Kasumi-1 (cell line): ENCODE measurements at places on chromosomes 11 and 22.
A peak's percentile ranks its signal among the peaks of the same experiment; 100 is the strongest.

DNA sequence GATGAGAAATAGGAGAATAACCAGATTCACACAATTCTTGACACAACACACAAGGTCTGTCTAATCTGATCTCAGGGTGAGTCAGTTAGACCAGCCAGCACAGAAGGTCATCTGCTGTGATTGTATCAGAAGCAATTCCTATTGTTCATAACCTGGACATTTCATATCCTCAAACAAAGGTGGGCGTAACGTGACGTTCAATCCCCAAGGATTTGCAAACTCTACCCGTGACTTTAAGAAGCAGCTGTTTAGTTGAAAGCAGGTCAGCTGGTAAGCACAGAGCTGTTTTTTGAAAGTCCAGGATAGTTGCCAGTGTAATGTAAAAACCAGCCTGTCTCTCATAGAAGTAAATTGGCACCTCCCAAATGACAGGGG lies 385.1 kb downstream of the DCDC1 start:
- no peak for DNase-seq

DNA sequence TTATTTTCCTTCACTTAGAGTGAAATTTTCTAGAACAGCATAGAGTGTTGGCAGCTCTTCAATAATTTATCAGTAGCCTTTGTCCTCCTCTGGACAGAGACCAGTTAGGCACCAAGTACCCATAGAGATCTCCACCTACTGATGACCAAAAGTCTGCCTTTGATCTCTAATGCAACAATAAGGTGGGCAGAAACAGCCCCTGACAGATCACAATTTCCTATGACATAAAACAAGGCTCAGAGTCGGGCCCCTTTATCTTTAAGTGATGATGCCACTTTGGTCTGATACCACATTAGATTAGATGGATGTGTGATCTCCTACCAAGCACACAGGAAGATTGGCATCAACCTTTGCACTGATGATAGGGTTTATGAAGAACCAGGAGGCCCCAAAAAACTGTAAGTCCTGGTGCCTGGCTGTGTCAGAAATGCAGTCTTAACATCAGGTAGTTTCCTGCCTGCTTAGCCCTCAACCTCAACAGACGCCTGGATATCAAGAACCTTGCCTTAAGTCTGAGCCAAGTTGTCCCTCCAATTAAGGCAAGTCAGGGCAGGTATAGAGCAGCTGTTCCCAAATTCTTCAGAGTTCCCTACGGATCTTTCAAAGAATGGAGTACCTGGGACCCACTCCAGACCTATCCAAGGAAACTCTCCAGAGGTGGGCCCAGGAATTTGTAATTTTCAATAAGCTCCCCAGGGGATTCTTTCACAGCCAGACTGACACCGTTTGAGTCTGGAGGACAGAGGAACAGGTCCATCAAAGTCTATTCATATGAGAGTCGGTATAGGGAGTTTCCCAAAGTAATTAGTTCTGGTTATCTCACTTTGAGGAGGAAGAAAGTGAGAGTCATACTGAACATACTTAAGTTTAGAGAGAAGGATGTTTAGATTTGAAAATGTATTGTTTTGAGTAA lies 30.6 kb upstream of the TMPRSS4 start:
- DNase-seq: no peak

- peak; percentile 24 for DNase-seq
Observed at GRCh38 chr22:45911601-45912271, 65.2 kb downstream of the WNT7B start.

- DNase-seq: peak; percentile 90
Observed at GRCh38 chr22:49657275-49657973, 170.2 kb downstream of the BRD1 start.

- peak; percentile 49 for DNase-seq
Observed at GRCh38 chr11:91081440-91082043, 858.7 kb upstream of the CHORDC1 start.

DNA sequence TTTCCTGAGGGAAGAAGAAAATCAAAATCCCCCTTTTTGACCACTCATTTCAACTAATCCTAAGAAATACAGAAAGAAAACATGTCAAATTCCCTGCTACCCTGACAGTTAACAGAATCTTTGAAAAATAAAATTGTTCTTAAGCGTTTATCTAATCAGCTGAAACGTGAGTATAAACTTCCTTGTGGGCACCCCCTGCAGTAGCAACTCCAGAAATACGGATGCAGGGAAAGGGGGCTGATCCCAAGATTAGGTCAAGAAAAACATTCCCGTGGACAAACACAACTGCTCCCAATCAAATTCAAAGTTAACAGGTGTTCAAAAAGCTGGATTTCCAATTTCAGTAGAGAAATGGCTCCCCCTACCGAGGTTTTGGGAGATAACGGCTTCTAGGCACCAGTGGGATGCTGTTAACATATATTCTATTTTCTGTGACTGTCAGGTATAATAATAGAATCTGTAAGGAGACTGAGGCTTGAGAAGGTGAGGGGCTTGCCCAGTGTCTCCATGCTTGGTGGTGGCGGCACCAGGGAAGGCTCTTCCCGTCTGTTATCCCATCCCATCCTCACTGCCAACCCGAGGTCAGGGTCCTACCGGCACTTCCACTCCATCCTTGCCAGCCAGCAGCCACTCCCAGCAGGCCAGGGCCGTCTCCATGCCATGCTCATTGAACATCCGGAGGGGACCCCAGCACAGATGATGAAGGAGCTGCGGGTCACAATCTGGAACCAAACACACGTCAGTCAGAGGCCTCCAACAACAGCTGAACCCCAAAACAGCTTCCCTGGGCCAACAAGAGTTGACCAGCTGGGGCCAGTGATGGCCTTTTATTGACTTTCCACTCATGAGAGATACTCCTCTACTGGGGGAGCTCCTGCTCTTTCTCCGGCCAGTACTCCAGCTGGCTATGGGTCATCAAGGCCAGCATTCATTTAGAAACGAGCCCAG lies 32.0 kb upstream of the SERPIND1 start:
- DNase-seq: peak; percentile 56

DNA sequence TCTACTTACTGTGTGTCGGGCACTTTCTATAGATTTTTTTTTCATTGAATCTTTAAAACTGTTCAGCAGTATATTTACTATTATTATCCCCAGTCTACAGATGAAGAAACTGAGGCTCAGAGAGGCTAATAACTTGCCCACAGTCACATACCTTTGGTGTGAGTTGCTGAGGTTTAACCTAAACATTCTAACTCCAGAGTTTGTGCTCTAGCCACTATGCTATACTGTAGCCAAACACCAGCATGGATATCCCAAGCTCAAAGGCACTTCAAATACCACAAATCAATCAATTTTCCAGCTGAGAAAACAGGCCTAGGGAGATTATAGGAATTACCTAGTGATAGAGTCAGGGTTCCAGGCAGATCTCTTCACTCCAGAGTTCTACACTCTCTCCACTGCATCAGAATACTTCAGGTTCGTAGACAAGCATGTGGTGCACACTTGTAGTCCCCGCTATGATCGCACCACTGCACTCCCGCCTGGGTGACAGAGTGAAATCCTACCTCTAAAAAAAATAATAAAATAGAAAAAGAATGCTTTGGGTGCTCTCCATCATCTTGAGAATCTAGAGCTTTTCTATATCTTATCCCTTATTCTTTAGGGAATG lies 20.4 kb upstream of the UPB1 start:
- no peak for DNase-seq

- DNase-seq: no peak
Observed at GRCh38 chr11:119592642-119593041, 136.4 kb downstream of the NECTIN1 start.

DNA sequence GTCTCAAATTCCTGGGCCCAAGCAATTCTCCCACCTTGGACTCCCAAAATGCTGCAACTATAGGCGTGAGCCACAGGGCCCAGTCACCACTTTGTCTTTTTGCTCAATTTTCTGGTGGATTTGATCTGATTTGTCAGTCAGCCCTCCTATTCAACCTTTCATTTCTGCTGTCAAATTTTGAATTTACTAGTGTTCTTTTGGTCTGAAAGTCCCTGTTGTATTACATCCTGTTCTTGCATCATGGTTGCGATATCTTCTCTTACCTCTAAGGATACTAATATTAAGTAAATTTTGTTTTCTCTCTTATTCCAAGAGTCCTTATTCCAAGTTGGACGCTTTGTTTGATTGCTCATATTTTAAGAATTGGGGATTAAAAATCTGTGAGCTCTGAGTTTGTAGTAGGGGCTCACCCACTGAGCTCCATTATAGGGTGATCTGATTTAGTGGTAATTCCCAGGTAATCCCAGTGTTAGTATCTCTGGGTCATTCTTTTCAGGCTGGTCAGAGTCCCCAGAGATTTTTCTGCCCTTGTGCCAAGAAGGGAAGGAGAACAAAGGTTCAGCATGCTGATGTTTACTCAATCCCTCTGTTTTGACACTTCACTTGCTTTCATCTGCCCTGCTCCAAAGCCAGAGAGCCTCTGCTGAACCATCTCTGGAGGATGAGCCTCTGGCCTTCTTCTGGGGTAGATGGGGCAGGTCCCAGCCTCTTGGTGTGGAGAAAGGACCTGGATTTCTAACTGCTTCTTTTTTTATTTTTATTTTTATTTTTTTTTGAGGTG lies 10.0 kb downstream of the UPB1 start:
- DNase-seq: no peak

DNA sequence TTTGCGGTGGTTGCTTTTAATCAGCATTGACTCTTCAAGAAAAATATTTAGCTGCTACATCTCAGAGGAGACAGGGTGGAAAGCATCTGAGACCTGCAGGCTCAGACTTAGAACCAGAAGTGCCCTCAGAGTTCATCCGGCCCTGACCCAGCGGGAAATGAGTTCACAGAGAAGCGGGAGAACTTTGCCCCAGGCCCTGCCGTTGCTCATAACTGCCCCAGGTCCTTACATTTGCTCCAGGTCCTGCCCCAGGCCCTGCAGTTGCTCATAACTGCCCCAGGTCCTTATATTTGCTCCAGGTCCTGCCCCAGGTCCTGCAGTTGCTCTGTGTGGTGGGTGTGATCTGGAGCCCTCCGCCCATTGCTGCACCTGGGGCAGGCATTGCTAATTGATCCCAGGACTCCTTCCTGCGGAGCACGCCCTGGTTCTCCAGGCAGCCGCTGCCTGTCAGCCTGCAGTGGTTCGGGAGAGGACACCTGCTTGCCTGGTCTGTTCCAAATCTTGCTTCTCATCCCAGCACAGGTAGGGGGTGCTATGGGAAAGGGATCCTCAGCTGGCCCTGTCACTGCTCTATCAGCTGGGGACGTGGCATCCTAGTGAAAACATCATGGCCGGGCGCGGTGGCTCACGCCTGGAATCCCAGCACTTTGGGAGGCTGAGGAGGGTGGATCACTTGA lies 58.1 kb upstream of the PPP6R3 start:
- DNase-seq: no peak

- no peak for DNase-seq
Observed at GRCh38 chr11:5620651-5621521, 3.9 kb upstream of the TRIM34 start.

- no peak for DNase-seq
Observed at GRCh38 chr11:118265954-118266353, 1.9 kb upstream of the MPZL2 start.

DNA sequence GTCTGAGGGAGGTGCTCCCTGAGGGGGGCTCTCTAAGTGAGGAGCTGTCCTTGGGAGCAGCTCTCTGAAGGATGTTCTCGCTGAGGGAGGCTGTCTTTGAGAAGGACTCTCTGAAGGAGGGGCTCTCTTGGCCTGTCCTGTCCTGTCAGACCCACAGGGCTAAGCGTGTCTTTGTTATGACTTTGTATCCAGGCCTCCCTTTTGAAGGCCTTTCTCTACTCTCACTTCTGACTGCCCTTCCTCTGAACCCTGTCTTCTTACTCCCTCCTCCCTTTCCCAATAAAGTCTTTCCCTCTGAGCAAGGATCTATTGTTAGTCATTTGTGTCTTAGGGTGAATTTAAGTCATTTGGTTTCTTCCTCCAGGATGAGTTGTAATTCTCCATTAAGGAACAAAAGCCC lies 330.1 kb upstream of the PLET1 start:
- DNase-seq: no peak

GRCh38 chr11:44468345-44468988 lies 97.0 kb upstream of the CD82 start:
- DNase-seq: no peak

DNA sequence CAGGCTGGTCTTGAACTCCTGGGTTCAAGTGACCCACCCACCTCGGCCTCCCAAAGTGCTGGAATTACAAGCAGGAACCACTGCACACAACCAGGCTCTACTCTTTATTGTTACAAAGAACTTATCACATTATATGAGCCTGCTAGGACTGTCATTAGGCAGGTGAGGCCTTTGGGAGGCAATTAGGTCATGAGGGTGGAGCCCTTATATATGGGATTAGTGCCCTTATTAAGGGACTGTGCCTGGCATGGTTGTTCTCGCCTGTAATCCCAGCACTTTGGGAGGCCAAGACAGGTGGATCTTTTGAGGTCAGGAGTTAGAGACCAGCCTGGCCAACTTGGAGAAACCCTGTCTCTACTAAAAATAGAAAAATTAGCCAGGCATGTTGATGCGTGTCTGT lies 10.5 kb upstream of the PSMC3 start:
- DNase-seq: no peak

GRCh38 chr22:40853333-40853732 lies 3.1 kb downstream of the ST13 start:
- no peak for DNase-seq

- no peak for DNase-seq
Observed at GRCh38 chr11:74860743-74861142, 88.1 kb downstream of the XRRA1 start.
